AG04449 (cell line): ENCODE measurements at places on chromosomes 4 and X.

DNA sequence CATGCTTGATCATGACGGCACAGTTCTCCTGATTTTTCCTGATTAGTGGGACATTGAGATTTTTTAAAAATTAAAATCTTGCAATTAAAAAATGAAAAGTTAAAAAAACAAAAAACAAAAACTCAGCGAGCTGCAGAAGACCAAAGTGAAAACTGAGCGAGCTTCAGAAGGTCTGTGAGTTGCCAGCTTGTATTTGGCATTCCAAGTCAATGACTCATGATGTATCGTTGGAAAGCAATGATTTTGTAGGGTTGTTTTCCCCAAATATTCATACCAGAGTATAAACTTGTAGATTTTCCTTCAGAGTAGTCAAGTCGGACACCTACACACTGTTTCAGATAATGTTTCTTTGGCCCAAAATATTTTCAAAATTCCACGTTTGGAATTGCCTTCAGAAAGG is 76.9 kb downstream of the LRRC66 start:
- no peak for DNase-seq

DNA sequence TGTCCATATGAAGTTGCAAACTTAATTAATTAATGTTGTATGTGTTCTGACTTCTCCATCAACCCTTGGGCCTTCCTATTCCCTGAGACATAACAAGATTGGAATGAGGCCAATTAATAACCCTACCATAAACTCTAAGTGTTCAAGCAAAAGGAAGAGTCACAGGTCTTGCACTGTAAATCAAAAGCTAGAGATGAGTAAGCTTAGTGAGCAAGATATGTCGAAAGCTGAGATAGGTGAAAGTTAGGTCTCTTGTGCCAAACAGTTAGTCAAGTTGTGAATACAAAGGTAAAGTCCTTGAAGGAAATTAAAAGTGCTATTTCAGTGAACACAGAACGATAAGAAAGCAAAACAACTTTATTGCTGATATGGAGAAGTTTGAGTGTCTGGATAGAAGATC is 58.2 kb upstream of the GPRIN3 start:
- no peak for DNase-seq

DNA sequence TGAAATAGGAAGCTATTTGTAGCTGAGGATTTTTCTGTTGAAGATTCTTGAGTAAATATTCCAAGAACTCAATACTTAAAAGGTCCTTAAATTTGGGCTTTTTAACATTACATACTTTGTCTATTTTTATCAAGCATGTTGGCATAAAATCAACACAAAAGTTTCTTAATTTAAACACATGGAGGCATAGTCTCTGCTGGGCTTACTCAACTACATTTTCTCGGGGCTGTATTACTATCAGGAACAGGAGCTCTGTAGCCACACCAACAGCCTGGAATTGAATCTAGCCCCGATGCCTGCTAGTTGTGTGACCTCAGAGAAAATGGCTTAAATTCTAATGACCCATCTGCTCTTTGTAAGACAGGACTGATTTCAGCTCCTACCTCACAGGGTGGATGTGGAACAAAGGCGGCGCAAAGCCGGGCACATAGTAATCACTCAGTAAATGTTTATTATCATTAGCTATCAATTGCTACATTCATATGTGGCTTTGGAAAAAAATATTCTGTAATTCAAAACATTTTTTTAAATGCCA is 207.0 kb downstream of the NSUN7 start:
- no peak for DNase-seq

GRCh38 chrX:10177601-10178000 is 20.8 kb downstream of the CLCN4 start:
- DNase-seq: no peak

DNA sequence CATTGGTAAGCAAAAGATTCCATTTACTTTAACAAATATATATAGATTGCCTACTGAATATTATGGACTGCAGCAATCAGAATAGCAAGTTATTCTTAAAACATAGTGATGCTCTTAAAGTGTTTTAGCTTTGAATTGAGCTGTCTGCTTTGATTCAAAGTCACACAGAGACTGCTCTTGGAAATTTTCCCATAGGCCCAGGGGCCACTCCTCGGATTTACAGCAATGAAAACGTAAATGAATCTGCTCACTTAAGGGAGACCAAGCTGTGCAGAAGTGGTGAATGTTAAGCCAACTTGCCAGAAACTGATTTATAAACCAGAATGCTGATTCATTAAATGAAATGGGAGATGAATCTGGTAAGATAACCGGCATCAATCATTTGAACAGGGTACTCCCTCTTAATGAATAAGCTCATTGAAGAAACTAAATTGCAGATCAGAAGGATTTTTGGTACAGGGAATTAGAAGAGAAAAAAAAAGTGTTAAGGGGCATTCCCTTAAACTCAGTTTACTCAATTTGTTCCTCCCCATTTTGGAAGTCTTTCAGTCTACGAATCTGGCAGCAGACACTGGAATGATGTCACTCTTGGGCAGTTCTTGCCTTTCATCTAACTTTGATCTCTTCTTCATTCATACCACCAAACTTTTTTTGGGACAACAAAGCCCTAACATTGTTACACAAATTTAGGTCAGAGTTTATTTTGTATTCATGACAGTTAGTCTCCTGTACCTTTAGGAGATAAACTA is 363.3 kb upstream of the MAGEB2 start:
- no peak for DNase-seq

- no peak for DNase-seq
Observed at GRCh38 chr4:154030746-154031145, 241.9 kb upstream of the SFRP2 start.

DNA sequence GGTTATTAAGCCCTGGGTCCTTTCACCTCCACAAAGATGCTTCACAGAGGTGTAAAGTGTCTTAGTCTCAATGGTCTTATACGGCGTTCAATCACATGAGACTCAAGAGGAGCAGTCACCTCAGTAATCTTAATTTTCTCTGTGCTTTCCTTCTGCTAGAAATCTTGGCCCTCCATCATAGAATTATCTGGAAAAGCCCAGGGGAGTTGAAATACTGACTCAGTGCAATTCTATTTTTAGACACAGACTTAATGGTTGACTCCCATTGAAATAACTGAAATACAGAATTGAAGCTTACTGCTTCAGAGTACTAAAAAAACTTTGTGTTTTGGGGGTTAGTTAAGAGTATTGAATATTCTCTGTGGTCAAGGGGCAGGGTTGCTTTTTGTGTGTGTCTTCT is 94.5 kb upstream of the IL15 start:
- DNase-seq: no peak

- no peak for DNase-seq
Observed at GRCh38 chr4:131609039-131609438, 1540.1 kb upstream of the PCDH10 start.

DNA sequence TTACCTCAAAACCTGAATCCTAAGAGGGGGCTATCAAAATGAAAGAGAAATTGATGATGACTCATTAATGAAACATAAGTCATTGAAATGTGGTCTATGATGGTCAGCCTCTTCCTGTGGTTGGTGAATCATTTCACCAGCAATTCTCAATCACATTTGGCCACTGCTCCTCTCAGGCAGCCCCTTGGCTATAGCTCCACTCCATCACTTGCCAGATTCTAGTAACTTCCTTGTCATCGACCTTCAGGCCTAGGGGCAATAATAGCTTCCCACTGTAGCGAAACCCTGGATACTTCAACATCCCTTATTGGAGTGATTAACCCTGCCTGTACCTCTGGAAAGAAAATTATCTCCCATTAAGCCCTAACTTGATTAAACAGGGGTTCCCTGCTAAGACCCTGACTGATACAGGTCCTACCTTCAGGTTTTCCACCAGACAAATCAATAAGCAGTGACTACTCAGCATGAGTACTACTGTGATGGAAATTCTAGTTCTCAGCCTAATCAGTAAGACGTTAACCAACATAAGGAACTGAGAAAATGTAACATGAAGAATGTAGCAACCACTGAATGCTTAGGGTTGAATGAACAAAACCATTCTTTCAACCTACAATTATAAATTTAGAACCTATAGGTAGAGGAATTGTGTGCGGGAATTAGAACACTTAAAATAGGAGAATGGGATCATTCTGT is 30.4 kb downstream of the ADH7 start:
- no peak for DNase-seq

- no peak for DNase-seq
Observed at GRCh38 chrX:133876646-133877045, 108.7 kb downstream of the GPC3 start.

DNA sequence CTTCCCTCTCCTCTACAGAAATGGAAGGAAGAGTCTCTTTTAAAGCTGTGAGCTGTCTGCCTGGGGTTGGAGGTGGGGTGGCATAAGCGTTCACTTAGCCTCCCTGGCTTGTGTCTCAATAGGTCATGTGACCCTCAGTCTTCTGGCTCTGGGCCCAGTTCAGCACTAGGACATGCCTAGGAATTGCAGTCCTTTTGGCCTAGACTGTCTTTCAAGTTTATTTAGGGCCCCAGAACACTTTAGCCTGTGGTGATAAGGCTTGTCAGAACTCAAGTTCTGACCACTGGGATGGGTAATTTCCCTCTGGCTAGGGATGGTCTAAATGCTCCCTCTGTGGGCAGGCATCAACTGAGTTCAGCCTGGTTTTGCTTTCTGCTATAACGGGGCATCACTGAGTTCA is 34.3 kb upstream of the ARMCX4 start:
- DNase-seq: no peak

- DNase-seq: no peak
Observed at GRCh38 chr4:89829470-89830138, 7.4 kb downstream of the SNCA start.

DNA sequence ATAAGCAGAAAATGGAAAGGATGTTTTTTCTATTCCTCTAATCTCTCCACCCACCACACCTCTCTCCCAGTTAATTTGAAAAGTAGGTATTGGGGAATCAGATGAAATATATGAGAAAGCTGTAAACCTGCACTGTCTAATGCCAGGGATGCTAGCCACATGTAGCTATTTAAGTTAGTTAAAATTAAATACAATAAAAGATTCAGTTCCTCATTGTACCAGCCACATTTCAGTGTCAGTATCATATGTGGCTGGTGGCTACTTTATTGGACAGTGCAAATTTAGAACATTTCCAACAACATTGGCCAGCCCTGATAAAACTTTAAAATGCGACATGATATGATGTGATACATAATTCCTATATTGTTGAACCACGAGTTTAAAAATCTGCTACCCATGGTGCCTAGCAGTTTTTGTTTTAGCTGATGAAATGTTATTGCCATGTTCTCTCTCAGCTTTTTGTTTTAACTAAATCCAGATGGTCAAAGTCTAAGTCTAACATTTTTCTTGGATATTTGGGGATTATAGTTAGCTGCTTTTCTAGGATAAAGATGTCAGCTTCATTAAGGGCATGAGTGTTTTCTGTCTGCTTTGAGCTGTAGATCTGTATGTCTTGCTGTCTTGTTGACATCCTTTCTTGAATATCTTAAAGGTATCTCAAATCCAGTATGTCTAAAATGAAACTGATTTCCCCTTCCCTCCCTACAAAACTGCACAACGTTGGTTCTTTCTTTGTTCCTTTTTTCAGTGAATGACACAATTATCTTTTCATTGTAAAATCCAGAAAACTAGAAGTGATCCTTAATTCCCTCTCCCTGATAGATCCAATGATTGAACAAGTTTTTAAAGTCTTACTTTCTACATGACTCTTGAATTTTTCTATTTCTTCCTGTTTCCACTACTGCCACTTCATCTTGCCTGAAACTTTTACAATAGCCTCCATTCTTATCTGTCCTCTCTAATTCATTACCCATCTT is 6.2 kb downstream of the ARFIP1 start:
- no peak for DNase-seq

GRCh38 chr4:2828758-2829181 is 14.9 kb upstream of the ADD1 start:
- DNase-seq: no peak

GRCh38 chrX:100417681-100418080 is 7.6 kb upstream of the PCDH19 start:
- DNase-seq: no peak

DNA sequence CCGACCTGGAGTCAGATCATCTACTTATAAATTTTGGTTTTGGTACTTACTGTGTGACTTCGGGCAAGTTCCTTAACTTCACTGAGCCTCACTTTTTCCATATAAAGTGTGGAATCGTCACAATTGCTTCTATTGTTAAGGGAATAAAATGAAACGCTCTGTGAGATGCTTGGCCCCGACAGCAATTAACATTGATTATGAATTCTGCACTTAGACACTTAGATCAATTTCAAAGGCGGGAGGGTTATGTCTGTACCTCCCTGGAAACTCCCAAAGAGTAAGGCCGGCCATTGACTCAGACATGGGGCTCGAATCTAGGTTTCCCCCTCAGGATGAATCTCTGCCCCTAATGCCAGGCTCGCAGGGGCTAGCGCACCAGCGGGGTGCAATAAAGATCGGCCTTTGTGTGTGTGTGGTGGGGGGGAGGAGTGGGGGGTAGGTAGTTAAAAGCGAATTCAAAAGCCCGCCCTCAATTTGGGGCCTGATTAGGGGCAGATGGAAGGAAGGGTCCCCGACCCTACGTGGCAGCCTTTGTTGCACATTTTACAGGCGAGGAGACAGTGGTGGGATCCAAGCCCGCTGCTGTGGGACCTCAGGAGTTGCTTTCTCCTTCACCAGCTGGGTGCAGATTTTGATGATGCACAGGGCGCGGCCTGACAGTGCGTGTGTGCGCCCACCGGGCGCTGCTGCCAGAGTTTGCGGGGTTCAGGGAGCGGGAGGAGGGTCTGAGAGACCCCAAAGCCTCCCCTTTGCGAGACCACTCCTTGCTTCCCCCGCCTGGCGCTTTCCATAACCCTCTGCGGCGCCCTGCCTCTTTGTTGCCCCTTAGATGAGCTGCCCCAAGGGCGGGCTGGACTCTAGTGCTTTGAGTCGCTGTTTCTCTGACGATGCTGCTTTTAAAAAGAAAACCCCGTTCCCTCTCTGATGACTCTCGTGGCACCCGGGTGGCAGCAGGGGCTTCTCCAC is 9.6 kb downstream of the MSX1 start:
- DNase-seq: no peak

DNA sequence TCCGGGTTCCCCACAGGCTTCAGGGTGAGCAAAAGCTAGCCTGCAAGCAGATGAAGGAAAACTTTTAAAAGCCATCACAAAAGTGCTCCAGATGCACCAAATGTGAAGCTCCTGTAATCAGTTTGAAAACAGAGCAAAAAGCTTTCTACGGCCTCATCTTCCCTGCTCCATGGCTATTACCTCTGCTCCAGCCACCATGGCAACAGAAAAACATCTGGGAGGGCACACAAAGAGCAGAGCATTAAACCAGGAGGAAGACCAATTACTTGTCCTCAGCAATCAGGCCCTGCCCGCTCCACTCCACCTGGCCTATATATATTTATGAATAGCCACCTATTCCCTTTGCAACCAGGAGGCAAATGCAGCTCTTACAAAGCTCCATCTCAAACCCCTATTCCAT is 33.6 kb downstream of the TMEM154 start:
- no peak for DNase-seq
